ENCODE measurements at places on chromosomes 2 and 18.

GRCh38 chr2:189798312-189799029 lies 14.2 kb downstream of the PMS1 start:
- peak; percentile 56 for DNase-seq

GRCh38 chr2:84792856-84793522 lies 87.9 kb downstream of the TRABD2A start:
- peak; percentile 5 for DNase-seq

- no peak for DNase-seq
Observed at GRCh38 chr2:219358170-219359075, 25.9 kb upstream of the RESP18 start.

DNA sequence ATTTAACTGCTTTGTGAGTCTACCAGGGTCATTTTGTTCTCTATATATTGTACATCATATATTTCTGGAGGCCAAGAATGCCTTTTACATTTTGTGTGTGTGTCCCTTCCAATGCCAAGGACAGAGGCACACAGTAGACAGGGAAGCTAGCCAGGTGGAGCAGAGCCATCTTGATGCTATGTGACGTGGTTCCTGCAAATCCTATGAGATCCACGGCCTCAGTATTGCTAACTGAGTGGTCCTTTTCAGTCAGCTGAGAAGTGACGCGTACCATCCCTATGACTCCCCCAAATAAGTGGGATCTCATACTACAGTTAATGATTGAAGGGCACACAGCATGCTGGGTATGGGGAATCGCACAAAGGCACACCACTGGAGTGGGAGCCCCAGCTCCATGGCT lies 27.3 kb downstream of the CCDC141 start:
- no peak for DNase-seq

- peak; percentile 91 for DNase-seq
Observed at GRCh38 chr2:45962177-45962921, 310.9 kb downstream of the PRKCE start.

- DNase-seq, result no peak
Observed at GRCh38 chr2:128309280-128310093, 9.2 kb downstream of the HS6ST1 start.

- no peak for DNase-seq
Observed at GRCh38 chr2:117190856-117191559, 623.5 kb upstream of the DDX18 start.

DNA sequence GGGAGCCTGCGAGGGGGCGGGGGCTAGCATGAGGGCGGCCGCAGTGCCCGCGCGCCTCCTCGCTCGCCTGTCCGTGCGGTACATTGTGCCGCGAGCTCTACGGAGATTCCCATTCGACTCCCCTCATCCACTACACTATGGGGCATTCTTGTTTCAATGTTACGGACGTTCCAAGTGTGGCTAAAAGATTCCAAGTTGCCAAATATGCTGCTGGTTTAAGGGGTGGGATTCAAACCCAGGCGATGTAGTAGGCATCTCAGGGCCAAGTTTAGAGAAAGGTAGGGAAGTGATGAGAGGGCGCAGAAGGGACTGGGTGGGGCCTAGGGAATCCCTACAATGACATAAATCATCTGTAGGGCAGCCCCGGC lies 10.0 kb upstream of the CRYBA2 start:
- no peak for DNase-seq

Measured in fibroblast of skin of right biceps (primary cell).